ENCODE measurements at places on chromosomes 5 and 9. TPM values are rescaled to one million over a fixed set of nuclear protein-coding genes. Genes with fewer than 3 reads are reported as not detected.

DNA sequence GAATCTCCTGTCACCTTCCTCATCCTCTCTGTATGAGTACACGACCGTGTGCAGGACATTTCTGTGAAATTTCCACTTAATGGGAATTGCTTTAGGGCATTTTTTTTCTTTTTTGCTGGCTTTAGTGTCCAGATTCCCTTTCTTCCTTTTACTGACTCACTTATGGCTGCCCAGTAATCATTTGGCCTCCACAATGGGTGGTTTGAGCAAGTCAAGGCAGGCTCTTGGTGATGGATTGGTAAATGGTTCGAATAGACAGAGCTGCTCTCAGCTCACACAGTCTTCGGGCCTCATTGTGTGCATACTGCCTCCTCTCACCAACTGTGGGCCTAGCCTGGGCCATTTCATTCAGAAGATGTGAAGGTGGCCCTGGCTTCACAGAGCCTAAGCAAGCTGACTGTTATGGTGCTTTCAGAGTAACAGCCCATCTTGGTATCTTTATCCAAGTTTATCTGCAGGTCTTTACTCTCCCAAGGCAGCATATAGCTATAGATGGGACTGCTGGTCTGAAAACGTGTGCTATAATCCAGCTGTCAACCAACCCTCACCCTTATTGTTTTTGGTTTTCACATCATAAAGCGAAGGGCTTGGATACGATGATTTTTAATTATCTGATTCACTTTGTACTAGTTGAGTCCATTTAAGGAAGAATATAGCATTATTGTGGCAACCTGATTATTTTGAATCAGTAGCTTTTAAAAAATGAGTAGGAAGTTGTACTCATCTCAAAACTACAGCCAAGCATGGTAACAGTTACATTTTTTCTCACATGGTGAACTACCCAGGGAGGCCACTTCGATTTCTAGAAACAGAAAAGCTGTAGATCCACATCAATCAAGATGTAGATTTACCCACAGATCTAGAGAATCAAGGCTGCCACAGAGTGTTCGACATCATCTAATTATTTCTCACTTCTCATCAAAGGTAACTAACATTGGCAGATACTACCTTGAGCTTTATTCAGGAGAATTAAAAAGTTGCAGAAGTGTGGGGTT, 50.4 kb upstream of the CKMT2 start:
- no peak for DNase-seq

DNA sequence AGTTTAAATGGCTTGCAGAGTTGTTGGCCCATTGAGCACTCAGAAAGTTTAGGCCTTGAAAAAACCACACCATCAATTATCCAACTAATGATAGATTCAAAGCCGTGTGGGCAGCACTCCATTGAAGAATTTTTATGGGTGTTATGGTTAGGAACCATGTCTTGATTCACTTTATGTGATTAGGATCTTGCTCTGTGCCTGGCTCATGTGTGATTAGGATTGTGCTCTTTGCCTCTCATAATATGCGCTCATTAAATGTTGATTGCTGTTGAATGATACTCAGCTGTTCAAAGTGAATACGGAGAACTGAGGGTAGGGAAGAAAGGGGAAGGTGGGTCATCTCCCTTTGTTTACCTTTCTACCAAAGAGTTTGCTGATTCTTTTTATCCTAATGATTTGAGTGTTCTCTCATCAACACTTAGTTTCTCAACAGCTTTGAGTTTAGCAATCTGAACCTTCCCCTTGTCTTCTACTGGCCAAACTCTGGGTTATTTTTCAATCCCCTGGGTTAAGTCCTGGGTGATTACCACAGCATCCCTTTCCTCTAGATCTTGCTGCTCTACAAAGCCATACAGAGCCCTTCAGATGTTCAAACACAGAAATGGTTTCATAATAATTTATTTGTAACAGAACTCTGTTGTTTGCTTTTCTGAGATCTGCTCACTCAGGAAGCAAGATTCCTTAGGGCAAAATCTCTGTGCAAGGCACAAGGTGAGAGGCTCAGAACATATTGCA, 668.8 kb upstream of the RGMB start:
- no peak for DNase-seq

The SYK gene
- not detected for polyA plus RNA-seq

The C9orf152 gene
- polyA plus RNA-seq = not detected

The AK8 gene
- polyA plus RNA-seq = 0.19 TPM

All from IMR-90 (cell line).